Aorta (tissue), 5 donors: ENCODE measurements at places on chromosomes 1 and 21.

DNA sequence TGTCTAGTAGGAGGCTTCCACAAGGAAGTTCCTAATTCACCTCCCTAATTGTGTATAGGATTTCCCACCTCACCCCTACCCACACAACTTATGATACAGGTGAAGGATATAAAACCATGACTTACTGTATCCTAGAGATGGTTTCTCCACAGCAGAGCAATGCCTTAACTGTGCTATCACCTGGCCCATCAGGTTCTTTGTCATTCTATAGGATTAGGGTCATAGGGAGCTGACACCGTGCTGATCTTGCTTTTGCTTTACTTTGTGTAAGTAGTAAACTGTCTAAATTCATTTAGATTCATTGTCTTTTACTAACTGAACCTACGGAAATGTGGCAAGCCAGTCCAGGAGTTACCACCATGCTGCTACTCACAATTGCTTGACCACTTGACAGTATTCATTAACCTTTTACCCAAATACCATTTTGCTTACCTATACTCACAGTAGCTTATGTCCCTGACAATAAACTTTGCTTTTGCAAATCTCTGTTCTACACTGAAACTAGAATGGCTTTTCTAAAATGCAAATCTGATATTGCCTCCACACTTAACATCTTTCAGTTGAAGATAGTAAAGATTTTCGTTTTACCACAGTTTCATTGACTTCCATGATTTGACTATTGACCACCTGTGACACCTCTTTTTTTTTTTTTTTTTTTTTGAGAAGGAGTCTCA, 147.6 kb downstream of the IFI44 start:
- DNase-seq = no peak

DNA sequence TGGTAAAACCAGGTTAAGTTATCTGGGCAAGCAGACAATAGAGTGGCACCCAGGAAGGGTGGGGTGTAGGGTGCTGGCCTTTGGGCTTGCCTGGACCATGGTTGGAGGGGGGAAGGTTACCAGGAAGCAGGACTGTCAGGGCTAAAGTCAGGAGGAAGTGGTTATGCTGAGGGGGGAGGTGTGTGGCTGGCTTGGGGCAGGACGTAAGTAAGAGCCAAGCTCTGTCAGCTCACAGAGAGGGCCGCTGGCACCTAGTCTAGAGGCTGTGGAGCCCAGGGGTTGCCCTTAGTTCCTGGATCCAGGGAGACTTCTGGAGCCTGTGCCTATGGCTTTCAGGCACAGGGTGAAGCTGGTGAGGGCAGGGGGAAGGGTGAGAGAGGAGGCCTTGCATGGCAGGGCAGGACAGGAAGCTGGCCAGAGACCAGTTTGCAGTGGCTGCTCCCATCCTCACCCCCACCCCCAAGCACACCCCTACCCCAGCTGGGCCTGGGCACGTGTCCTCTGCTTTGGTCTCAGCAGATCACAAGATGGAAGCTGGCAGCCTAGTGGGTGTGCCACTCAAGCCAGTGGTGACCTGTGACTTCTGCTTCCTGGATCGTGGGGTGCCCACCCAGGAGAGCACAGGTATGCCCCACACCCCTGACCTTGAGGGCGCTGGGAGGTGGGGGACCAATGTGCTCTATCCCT, 20.5 kb upstream of the SMYD3 start:
- no peak for DNase-seq

- no peak for DNase-seq
Measured at GRCh38 chr1:2275796-2276536, 47.8 kb downstream of the SKI start.

DNA sequence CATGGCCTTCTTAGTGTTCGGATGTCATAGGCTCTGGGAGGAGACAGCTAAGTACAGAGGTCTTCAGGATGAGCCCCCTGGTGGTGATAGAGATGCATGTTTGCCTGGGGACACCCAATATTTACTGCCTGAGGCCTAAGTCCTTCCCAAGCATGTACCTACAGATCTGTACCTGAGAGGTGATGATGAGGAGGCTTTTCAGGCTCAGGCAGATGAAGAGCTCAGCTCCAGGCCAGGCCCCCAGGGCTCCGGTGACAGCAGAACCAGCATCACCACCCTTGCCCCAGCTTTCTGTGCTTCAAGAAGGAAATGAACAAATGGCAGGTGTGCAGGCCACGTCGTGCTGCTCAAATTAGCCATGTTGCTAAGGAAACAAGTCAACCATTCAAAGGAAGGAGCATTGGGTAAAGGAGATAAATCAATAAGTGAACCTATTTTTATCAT, 21.1 kb downstream of the CACNA1E start:
- DNase-seq = no peak

DNA sequence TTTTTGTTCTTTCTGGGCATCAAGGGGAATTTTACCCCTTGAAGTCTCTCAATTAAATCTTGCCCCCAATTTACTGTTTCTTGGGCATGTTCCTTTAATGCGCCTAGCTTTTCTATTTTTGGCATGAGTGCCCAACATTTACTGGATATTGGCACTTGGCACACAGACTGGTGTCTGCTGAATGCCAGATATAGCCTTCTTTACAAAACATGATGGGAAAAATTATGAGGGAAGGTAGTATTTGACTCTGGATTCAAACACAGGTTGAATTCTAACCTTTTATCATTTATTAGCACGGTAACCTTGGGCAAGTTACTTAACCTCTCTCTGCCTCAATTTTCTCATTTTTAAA, 88.3 kb upstream of the GPR52 start:
- no peak for DNase-seq

DNA sequence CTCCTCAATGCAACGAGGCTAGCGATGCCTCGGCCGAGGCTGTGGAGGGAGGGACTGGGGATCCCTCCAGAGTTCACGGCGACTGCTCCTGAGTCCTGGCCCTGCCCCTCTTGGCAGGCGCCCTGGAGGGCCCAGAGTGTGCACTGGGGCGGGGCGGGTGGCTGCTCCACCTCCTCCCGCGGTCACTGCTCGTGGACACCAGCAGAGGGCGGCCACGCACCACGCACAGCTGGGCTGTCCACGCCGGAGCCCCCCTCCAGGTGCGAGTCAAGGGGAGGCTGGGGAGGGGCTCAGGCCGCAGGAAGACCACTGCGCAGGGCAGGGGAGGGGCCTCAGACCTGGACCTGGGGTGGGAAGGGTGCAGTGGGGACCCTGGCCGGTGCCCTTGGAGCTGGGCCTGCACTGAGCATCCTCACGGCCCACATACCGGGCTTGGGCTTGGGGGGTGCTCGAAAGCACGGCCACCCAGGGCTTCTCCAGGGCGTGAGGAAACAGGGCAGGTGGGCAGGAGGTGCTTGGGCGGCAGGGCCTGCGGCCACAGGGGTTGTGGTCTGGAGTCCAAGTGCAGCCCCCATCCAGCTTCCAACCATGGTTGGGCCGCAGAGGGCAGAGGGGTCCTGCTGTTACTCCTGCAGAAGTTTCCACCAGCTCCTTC, 20.6 kb upstream of the TTC34 start:
- peak; percentile 87 for DNase-seq

- no peak for DNase-seq
Measured at GRCh38 chr1:21924503-21925005, 12.6 kb downstream of the HSPG2 start.

DNA sequence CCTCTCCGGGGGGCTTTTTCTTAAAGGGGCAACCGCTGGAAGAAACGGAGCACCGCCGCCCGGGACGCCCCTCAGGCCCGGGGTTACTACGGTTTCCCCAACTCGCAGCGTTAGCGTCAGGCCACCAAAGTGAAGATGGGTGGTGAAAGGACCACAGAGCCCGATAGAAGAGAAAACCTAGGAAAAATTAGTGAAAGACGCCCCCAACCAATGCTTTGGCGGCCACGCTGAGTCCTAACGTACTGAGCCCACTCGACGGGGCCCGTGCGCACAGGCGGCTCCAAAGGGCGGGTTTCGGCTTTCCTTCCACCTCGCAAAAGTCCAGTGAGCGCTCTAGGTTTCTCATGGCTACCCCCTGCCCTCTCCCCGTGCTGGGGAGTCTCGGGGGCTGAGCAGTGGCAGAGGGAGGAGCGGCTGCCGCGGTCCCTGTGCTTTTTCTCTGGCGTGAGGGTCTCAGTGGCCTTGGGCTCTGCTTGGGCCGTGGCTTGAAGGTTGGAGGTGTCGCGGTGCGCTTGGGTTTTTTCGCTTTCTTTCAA, 12.2 kb upstream of the SPEN start:
- no peak for DNase-seq

DNA sequence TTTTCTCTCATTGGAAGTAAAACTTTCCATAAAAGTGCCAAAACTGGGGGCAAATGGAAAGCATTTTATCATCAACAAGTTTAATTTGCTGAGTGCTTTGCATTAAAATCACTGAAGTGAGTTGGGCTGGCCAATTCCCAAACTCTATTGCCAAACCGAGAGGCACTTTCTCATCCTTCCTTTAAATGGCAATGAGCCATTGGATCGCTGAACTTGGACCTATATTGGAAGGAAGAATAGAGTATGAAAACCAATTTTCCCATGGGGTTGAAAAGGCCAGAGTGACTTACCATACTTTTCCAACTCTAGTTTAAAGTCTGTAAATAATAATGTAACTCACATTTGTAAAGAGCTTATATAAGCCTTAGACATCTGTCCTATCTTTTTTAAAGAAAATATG, 189.1 kb upstream of the C1orf87 start:
- DNase-seq = no peak

GRCh38 chr21:38753114-38753513, 52.6 kb upstream of the ETS2 start:
- no peak for DNase-seq

- DNase-seq = no peak
Measured at GRCh38 chr21:44778499-44778911, 23.1 kb downstream of the UBE2G2 start.

- no peak for DNase-seq
Measured at GRCh38 chr1:155913969-155914757, 3.0 kb upstream of the RIT1 start.

- DNase-seq = no peak
Measured at GRCh38 chr21:34521561-34521960, 9.6 kb upstream of the KCNE1 start.

DNA sequence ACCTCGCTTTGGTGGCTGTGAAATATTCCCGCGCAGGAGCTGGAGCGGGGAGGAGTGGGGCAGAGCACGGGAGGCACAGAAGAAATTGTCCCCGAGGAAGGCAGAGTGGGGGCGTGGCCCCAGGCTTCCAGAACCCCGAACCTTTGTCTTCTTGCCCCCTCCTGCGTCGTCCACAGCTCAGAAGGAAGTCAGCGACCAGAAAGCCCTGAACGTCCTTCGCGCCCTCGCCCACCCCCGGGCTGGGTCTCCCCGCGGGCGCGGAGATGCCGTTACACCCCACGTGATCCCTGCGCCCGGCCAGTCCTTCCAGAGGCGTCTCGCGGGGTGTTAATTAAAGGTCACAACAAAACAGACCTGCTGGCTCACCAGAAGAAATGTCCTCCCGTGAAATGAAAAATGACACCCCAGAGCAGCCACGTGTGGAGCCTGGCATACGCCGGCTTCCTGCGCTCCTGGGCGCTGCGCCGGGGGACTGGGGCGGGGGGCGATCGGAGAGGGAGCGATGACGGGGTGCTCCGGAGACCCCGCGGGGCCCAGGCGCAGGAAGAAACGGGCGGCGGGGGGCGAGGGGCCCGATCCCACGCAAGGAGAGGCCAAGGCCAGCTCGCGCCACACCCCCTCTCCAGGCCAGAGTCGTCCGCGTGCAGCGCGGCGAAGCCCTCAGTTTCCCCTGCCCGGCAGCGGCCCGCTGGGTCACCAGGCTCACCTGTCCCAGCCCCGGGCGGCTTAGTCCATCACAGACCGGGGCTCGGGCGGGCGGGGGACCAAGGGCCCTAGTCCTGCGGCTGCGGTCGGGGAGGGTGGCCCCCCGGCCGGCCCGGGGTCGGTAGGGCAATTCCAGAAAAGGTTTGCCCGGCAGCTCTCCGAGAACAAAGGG, 995 bp upstream of the KIF26B start:
- DNase-seq = peak; percentile 80

DNA sequence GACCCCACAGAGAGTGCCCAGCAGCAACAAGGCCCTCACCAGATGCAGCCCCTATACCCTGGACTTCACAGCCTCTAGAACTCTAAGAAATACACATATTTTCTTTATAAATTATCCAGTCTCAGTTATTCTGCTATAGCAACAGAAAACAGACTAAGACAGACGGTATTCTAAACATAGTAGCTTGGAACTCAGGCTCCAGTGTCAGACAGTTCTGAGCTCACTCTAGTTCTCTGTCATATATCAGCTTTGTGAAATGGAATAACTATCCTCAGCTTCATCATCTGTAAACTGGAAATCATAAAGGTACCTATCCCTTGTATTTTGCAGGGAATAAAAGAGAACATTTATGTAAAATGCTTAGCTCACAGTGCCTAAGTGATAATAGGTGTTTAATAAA, 127.4 kb downstream of the GLUL start:
- DNase-seq = no peak

DNA sequence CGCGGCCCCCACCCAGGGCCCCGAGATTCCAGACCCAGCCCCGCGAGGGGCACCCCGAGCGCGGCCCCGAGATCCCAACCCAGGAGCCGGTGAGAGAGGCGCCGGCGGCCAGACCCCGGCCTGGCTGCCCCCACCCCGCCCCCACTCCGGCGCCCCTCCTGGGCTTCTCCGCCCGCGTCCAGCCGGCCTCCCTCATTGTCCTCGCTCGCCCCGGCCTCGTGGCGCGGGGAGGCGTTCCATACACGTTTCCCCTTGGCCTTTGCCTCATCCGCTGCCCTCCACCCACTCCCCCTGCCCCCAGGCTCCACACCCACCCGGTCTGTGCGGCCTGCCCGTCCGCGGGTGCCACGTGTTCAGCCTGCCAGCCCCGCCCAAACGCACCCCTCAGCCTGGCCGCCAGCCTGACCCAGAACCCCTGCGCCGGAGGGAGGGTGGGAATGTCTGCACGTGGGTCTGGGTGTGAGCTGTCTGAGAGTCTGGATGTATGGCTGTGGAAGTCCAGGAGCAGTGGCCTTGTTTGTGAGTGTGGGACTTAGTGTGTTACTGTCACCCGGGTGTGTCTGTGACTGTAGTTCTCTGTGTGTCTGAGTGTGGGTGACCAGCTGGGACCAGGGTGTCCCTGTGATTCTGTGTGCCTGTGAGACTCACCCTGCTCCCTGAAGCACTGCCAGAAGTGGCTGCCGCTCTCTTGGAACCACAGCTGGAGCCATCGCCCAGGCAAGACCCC, 681 bp downstream of the B4GALT2 start:
- DNase-seq = peak; percentile 72

- no peak for DNase-seq
Measured at GRCh38 chr1:33713058-33713877, 150.6 kb upstream of the HMGB4 start.

- DNase-seq = no peak
Measured at GRCh38 chr1:210218047-210218446, 14.5 kb upstream of the SERTAD4 start.

GRCh38 chr1:49190138-49190537, 413.4 kb upstream of the BEND5 start:
- no peak for DNase-seq

- DNase-seq = no peak
Measured at GRCh38 chr1:40276122-40276521, 18.1 kb downstream of the ZMPSTE24 start.

GRCh38 chr1:64471218-64472039, 1.5 kb downstream of the CACHD1 start:
- DNase-seq = peak; percentile 59

DNA sequence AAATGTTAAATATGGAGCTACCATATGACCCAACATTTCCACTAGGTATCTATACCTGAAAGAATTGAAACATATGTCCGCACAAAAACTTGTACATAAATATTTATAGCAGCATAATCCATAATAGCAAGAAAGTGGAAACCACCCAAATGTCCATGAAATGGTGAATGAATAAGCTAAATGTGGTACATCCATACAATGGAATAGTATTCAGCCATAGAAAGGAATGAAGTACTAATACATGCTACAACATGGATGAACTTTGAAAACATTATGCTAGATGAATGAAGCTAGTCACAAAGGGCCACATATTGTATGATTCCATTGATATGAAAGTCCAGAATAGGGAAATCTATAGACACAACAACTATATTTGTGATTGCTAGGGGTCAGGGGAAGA, 20.0 kb upstream of the BLACAT1 start:
- DNase-seq = no peak
